G401 (cell line): ENCODE measurements at places on chromosomes 1 and 21. TPM values are rescaled to one million over a fixed set of nuclear protein-coding genes. Genes with fewer than 3 reads are reported as not detected.

GRCh38 chr1:43177691-43178090 lies 5.6 kb downstream of the CFAP57 start:
- DNase-seq: no peak

GRCh38 chr21:16004086-16004485 lies 274.3 kb downstream of the USP25 start:
- no peak for DNase-seq

DNA sequence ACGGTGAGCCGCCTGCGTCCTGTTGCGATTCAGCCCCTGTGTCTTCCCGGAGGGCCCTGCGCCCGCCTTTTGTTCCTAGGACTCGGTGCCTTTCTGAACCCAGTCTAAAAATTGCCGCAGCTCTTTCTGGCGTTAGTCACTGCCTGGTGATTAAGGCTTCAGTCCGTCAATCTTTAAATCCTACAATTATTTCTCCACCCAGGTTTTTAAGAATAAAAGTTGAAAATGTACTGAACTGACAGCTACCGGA lies 16.2 kb upstream of the PDXK start:
- no peak for DNase-seq

DNA sequence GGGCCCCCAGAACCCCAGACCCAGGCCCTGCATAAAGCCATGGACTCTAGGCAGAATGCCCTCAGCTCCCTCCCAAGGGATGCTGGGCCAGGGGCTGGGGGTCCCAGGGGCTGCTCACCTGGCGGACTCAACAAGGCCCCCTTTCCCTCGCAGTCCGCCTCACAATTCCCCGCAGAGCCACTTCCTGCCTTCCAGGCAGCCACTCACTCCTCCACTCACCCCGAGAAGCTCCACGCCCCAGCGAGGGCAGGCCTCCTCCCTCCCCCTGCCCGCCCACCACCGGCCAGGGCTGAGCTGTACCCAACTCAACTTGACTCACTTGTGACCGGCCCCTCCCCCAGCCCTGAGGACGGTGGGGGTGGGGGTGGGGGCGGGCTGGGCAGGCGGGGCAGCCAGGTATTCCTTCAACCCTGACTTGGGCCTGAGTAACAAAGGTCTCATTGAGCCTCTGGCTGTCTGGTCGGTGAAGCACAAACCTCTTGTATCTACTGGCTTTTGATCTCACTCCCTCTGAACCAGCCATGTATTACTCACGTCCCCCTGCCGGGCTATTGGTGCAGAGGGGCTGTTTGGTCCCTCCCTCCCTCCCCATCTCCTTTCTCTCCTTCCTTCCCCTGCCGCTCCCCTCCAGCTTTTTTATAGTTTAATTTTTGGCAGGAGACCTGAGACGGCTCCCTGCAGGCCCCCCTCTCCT lies 5.9 kb downstream of the BLACAT1 start:
- DNase-seq: peak; percentile 59

DNA sequence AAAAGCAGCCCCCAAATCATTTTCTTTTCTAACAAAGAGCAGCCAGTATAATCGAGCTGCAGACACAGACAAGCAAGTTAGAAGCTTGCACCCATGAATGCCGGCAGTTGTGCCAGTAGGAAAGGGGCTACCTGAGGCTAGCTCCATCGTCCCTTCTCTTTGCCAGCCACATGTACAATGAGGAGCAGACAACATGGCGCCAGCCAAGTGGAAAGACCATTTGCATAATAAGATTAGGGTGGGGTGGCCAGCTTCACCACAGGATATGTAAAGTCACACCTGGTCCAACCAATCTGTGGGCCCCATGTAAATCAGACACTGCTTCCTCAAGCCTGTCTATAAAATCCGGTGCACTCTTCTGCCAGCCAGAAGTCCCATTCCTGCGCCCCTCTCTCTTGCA lies 103.7 kb downstream of the CCDC185 start:
- DNase-seq: no peak

CLCA4 gene
- not detected in 2 replicates for total RNA-seq

DNA sequence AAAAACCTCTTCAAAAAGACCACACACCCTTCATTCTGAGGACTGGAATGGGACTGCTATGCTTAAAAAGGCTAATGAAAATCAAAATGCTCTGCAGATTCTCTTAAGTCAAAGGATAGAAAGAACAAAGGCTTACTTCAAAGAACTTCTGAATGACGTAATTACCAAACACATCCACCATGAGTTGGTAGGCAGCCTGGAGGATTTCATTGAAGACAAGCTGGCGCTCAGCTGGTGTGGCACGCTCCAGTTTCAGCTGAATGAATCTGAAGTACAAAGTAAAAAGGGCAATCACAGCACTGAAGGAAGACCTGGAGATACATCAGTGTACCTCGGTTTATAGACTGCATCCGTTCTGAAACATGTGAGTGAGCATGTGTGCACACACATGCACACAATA lies 43.5 kb upstream of the SDC3 start:
- DNase-seq: no peak

DNA sequence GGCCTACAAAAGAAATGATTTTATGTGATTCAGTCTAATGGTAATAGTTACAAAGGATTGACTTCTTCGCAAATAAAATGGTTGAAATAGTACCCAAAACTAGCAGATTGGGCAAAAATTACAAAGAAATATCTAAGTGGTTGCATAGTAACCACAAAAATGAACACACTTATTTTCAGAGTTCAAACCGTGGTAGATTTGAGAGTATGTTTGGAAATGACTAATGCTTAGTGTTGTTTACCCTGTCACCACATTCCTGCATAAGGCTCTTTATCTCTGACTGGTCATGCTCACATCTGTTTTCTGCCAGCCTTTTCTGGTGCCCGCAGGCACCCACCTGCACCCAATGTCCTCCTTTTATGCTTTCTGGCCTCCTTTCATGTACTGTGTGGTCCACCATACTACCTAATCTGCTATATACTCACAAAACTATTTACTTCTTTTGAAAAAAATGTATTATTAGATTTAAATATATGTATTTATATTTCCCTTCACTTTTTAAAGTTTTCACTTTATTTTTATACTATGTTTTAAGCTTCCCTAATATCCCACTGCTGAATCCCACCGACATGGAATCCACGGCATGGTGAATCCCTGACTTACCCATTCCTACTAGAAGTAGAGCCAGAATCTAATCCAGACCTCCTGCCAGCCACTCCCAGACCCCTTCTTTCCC lies 30.3 kb downstream of the PTPRC start:
- DNase-seq: no peak

CR1L gene
- total RNA-seq: not detected in 2 replicates

DNA sequence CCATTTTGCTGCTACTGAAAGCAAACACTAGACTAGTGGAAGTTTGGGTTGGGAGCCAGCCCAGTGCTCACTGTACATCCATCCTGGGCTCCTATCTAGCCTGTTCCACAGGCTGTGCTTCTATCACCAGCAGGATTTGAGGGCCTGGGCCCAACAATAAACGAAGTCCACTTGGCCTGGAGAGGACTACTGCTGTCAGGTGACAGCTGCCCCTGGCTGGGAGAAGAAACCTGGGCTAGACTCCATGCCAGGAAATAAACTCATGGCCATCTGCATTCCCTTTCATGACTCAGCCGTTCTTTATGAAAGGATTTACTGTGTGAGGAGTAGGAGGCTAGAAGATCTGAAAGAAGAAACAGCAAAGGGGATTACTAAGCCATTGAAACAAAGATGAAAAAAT lies 35.5 kb downstream of the COLGALT2 start:
- peak; percentile 99 for DNase-seq

DNA sequence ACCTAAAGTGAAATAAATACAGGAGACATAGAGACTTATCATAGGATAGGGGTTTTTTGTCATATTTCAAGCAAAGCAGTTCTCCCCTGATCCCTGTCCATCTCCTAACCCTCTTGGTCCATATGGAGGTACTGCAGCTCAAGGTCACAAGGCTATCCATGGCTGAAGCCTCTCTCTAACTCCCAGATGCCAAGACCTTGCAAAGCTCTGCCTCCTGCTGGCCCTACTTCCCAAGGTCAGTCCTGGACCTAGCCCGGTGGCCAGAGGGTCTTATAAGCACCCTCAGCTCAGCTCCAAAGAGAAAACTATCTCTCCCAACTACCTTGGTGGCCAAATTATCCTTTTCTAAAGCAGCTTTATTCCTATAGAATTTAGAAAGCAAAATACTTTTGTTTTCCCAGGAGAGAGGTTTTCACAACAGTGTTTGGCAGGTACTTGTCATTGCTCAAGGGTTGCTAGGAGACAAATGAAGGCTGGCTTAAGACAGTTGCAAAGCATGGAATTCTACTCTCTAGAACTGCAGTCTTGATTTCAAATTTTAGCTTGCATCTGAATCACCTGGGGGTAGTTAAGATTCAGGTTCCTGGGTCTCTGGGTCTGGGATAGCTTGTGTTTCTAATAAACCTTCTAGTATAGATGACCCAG lies 121.5 kb downstream of the XCL2 start:
- DNase-seq: no peak

ADIPOR1 gene
- 69.1 and 74.6 TPM in 2 replicates for total RNA-seq

GRCh38 chr1:208688656-208689315 lies 444.6 kb upstream of the PLXNA2 start:
- DNase-seq: no peak

- no peak for DNase-seq
Observed at GRCh38 chr1:94524531-94524930, 17.0 kb downstream of the F3 start.

DNA sequence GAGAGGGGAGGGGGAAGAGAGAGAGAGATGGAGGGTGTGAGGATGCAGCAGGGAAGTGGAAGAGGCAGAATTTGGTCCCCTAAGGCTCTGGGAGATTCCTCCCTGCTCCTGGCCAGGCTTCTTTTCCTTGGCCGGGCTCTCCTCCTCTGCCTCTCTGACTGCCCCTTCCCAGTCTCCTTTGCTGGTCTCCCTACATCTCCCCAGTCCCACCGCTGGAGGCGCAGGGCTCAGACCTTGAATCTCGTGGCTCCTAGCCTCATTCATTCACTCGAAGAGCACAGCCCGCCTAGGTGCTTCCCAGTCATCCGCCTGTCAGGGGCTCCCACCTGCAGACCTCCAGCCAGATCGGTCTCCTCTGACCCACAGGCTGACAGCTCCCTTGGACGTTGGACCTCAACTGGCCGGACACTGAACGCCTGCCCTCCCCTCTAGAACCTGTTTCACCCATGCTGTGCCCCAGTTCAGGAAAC lies 76.5 kb downstream of the VWA5B1 start:
- peak; percentile 76 for DNase-seq

PLA2G2A gene
- total RNA-seq: not detected in 2 replicates

DNA sequence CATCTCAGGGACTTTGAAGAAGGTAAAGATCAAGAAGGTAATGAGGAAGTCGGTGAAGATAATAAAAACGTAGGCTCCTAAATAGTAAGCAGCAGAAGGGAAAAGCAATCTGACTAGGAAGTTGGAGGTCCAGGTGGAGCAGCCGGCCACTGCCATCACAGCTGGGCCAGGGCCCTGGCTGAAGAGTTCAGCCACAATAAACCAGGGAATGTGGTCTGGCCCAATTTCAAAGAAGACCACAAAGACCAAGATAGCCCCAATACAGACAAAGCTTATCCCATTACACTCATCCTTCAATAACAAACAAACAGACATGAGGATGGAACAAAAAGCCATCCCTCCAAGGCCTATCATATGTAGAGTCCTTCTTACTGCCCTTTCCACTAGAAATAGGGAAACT lies 18.4 kb upstream of the JAK1 start:
- no peak for DNase-seq

MCOLN3 gene
- total RNA-seq: not detected in 2 replicates

TMED5 gene
- 12.3 and 22.8 TPM in 2 replicates for total RNA-seq

GRCh38 chr1:92843046-92843423 lies 11.2 kb downstream of the RPL5 start:
- no peak for DNase-seq

GRCh38 chr1:21552715-21553114 lies 43.5 kb downstream of the ALPL start:
- no peak for DNase-seq

DNA sequence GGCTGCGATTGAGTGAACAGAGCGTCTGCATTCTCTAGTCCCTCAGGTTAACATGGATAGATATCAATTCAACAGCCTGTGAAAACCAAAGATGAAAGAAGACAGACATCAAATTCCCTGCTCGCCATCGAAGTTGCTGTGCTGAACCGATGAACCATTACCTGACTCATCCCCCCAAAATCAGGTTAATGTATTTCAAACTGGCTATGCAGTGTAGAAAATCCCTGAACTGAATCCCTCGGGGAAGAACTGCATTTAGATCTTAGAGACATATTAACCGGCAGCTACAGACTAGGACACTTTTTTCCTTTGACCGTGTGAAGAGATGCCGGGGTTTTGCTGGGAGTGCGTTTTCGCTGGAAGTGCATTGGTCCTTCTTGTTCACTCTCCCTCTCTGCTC lies 213.2 kb upstream of the KIAA0040 start:
- DNase-seq: no peak

DNA sequence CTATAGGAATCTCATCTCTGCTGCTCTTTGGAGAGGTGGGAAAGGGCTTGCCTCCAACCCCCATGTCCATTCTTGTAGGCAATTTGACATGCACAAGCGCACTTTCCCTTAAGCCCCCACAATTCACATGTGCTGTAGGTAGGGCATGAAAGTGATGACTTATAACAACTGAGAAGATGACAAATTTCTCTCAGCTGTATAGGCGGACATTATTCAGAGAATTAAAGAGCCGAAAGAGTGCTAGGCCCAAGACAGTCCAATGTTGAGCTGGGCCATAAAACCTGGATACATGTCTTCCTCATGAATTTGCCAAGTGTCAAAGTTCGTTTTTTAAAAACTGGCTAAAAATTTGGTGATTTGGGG lies 106.3 kb upstream of the LYPLAL1 start:
- no peak for DNase-seq
